ENCODE measurements at places on chromosomes 6 and 20.
A peak's percentile ranks its signal among the peaks of the same experiment; 100 is the strongest.

DNA sequence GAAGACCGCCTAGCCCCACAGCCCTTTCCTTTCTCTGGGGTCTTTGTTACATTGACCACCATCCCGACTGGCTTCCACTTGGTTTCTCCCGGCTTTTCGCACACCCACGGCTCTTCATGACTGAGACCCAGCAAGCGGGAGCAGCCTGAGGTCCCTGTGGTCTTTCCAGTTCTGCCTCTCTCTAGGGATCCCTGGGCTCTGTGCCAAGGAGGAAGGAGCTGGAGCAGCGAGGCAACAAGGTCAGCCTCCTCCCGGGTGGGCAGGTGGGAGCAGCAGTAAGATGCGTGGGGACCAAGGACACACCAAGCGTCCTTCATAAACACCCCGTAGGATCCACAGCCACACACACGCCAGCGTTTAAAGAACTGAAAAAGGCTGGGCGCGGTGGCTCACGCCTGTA, 29.6 kb upstream of the MRGBP start:
- no peak for DNase-seq

- DNase-seq: no peak
Measured at GRCh38 chr20:14687313-14687712, 349.9 kb upstream of the FLRT3 start.

DNA sequence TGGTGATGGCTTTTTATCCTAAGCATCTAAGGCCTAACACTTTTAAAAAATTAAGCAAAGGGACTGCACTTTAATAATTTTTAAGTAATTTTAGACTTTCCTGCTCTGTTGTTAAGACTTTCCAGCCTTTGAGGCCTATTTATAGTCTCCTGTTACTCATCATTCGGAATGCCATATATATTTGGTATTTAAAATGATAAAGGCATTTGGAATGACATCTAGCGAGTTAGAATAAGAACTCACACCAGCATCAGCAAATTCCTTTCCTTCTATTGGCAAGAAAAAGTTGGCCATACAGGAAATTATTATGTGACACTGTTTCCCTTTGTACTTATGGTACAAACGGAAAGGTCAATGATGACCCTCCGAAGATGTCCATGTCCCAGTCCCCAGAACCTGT, 88.1 kb upstream of the STMND1 start:
- DNase-seq: peak; percentile 16

DNA sequence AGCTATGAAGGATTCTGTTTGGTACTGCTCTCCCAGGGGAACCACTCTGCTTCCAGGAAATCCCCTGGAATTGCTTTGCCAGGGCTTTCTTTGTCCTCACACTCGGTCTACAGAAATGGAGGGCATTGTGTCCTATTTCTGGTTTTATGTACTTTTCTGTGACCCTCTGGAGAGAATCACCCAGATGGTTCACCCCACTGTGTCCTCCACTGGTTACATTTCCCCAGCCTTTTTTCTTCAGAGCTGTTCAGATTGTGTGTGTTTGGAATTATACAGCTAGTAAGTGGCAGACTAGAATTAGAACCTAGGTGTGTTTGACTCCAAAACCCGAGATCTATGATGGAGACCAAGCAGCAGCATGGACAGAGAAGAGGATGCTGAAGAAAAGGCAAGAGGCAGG, 80.8 kb downstream of the CD164 start:
- DNase-seq: no peak

DNA sequence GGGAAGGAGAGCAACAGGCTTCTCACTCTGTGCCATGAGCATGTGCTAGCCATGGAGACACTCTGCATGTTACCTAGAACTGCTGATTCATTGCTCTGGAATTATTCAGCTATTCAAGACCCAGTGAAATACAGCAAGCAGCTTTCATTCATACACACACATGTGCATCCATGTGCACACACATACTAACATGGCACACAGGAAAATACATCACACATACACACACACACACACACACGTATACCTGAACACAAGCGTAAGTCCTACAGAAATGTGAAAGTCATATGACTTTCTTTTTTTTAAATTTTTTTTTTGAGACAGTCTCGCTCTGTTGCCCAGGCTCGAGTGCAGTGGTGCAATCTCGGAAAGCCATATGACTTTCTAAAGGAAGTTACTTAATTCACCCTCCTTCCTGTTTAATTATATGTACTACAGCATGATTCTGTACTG, 108.2 kb upstream of the NFATC2 start:
- DNase-seq: peak; percentile 52

DNA sequence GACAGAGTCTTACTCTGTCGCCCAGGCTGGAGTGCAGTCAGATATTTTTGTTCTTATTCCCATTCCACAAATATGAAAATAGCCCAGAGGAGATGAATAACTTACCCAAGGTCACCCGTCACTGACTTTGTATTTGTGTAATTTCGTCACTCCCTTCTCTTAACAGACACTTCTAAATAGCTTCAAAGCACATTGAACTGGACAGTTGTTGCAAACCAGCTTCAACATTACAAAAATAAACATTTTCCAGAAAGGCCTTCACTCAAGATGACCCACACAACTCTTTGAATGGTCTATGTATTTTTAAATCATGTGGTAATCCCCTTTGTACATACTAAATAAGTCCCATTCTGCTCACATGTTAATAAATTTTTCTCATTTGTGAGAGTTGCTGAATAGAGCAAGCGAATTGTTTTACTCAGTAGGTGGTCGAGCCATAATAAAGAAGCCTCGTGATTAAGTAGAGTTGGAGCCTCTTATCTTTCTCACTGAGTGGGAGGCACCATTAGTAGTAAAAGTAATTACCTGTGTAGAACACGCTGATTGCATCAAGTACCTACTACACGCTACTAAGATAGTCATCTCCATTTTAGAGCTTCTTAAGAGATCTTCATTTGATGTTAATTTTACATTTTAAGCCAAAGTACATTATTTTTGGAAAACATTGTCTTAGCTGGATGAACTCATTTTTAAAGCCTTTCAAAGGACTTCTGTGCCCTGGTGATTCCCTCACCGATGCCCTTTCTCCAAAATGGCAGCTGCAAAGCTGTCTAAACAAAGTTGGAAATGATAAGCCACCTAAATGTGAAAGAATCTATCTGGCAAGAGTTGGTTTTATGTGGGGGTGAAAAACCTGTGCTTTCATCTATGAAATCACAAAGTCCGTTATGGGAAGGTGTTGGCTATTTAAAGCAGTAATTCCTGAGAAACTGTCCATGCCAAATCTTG, 110.0 kb downstream of the TSHZ2 start:
- DNase-seq: no peak

DNA sequence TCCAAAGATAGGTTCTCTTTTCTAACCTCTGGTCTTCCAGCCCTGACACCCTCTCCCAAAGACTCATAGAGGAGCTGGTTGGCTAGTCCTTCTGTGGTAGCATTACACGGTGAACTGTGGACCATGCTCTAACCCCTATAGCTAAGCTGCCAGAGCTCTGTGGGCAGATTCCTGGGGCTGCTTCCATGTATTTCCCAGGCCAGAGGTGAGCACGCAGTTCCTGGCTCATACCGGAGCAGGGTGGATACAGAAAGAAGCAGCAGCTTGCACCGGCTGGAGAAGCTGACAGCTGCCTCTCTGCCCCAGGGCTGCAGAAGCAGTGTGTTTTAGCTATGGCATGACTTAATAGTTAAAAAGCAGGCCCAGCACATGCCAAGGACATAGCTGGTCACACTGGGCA, 84.1 kb upstream of the FOXP4 start:
- DNase-seq: no peak

GRCh38 chr6:129473546-129473945, 236.4 kb downstream of the ARHGAP18 start:
- DNase-seq: no peak

GRCh38 chr6:68343901-68344300, 291.2 kb upstream of the ADGRB3 start:
- peak; percentile 44 for DNase-seq

DNA sequence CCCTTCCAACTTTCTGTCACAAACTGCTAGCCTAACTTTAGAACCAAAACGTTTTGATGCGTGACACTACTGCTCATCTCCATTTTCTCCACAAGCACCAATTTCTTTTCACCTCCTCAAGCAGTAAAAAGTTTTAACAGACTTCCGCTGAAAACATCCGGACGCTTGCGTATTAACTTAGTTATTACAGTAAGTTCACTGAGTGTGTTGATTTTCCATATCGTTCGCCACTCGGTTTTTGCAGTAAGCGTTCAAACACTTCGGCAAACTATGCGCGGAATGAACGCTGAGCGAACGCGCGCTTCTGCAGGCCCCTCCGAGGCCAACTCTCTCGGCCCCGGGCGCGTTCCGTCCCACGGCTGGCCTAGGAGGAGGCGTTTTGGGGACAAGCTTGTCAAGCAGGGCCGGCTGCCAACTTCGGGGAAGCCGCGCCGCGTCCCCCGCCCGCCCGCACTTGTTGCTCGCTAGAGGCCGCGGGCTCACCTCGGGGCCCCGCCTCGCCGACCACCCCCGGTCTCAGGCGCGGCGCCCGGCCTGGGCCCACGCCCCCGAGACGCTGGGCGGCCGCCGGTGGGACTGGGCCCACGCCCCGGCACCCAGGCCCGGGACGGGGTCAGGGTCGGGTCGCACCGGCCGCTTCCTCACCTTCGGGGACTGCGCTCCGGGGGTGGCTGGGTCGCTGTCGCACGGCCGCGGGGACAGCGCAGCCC, 945 bp downstream of the PHF10 start:
- DNase-seq: peak; percentile 48

GRCh38 chr6:37205175-37205996, 35.4 kb downstream of the PIM1 start:
- DNase-seq: no peak

DNA sequence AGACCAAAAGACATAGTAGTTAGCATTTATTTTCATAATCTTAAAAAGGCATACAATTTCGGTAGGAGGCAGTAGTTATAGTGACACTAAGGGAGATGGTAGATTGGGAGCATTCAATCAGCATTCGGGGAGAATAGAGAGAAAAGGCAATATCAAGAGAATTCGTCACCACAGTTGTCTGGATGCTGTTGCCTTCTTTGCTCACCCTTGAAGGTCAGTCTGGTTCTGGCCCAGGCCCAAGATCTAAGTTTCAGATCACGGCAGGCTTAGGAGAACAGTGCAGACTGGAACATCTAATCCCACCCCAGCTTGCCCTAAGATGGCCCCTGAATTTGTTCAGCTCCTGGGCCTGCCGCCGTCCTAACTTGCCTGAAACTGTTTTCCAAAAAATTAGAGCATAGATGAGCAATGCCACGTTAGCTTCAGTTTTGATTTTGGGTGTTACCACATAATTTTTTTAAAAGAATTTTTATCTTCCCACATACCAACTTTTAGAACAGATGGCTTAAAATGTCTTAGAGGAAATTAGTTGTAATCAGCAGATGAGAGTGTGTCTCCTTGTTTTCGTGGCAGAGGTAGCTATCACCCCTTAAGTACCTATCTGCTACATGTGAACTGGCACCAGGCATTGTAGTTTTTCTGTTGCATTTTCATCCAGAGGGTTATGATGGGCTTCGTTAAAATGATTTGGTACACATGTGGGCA, 8.3 kb upstream of the CEP85L start:
- DNase-seq: no peak

- no peak for DNase-seq
Measured at GRCh38 chr20:40960521-40960956, 68.1 kb upstream of the TOP1 start.

GRCh38 chr6:119677384-119677783, 327.8 kb upstream of the MAN1A1 start:
- no peak for DNase-seq

DNA sequence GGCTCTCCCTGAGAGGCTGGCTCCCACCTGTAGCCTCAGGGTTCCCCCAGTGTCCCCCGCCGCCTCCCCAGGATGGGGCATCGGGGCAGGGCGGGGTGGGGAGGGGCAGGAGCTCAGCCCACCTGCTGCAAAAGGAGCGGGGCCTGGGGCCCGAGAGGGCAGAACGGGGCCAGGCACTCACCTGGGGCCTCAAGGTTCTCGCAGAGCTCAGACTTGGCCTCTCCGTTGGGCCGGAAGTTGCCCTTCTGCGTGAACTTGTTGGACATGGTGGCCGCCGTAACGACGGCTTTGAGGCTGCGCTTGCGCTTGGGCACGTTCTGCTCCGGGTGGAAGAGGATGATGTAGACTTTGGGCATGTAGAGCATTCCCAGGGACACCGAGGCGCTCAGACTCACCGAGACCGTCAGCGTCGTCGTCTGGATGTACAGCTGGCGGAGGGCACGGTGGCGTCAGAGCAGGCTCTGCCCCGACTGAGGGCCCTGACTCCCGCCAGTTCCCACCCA, 117.9 kb downstream of the GRM4 start:
- DNase-seq: no peak

GRCh38 chr6:88177961-88178464, 11.9 kb upstream of the CNR1 start:
- DNase-seq: peak; percentile 10

GRCh38 chr6:149445573-149445972, 39.2 kb downstream of the ZC3H12D start:
- no peak for DNase-seq

DNA sequence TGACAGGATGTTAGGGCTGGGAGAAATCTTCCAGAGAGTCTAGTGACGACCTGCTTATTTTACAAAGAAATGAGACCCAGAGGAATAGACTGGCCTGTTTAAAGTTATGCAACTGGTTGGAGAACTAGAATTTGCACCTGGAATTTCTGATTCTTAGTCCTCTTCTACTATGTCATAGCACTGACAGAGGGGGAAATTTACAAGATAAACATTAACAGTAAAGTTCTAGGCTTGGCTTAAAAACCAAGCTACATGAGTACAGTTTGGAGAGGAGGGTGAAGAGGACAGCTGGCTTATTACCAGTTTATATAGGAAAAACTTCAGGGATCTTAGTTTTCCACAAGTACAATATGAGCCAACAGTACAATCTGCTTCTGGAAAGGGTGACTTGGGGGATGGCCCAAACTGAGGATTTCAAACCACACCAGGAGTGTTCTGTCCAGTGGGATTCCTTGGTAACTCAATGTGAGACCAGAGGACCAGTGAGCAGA, 269.6 kb downstream of the CD109 start:
- no peak for DNase-seq

DNA sequence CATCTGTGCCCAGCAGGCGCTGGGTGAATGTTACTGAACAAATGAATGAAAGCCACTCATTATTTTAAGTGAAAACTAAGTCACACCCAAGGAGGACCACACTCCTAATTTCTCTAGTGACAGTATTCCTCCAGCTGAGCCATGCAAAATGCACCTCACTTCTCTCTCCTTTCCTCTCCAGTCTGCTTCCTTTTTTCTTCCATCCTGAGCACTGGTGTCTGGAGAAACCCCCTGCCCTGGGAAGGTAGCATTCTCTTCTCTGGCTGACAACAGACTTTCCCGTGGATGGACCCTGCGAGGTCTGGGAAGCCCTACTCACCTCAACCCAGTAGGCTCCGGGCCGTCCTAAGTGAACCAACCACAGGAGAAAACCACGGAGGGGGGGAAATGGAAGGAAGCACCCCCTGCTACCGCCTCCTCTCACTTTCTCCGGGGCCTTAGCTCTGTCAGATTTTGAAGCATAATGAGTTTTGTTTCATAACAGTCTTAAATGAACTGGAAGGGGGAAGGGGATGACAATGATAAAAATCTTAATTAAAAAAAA, 22.6 kb downstream of the TRERF1 start:
- DNase-seq: no peak

- DNase-seq: no peak
Measured at GRCh38 chr20:31559704-31560093, 45.4 kb upstream of the ID1 start.

GRCh38 chr6:159715166-159715565, 12.1 kb upstream of the WTAP start:
- DNase-seq: no peak

GRCh38 chr6:84027340-84028181, 6.0 kb upstream of the MRAP2 start:
- DNase-seq: no peak

GRCh38 chr6:44470115-44470464, 82.6 kb downstream of the CDC5L start:
- DNase-seq: no peak

GRCh38 chr6:160092602-160093001, 29.0 kb upstream of the SLC22A1 start:
- no peak for DNase-seq
